Activated naive CD4-positive, alpha-beta T cell treated with anti-CD3 and anti-CD28 coated beads, Interleukin-2, amount 50 U/mL, for 16 hours (primary cell): ENCODE measurements at places on chromosomes 16 and 17.

DNA sequence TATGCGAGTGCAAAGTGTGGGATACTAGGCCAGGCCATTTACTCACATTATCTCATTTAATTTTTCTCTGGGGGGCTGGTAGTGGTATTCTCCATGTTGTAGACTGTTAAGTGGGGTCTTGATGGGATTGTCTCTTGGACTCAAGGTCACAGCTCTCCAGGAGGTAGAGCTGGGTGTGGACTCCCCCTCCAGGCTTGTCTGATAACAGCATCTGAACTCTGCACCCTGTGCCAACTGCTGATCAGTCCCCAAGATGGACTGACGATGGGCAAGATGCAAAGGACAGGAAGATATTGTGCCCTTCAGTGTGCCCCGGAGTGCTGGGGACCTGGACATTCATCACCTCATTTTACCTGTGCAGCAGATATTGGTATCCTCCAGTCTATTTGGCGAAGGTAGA is 147.8 kb downstream of the MSI2 start:
- no peak for DNase-seq

GRCh38 chr16:77223184-77223583 is 24.0 kb downstream of the SYCE1L start:
- DNase-seq: peak; percentile 20

DNA sequence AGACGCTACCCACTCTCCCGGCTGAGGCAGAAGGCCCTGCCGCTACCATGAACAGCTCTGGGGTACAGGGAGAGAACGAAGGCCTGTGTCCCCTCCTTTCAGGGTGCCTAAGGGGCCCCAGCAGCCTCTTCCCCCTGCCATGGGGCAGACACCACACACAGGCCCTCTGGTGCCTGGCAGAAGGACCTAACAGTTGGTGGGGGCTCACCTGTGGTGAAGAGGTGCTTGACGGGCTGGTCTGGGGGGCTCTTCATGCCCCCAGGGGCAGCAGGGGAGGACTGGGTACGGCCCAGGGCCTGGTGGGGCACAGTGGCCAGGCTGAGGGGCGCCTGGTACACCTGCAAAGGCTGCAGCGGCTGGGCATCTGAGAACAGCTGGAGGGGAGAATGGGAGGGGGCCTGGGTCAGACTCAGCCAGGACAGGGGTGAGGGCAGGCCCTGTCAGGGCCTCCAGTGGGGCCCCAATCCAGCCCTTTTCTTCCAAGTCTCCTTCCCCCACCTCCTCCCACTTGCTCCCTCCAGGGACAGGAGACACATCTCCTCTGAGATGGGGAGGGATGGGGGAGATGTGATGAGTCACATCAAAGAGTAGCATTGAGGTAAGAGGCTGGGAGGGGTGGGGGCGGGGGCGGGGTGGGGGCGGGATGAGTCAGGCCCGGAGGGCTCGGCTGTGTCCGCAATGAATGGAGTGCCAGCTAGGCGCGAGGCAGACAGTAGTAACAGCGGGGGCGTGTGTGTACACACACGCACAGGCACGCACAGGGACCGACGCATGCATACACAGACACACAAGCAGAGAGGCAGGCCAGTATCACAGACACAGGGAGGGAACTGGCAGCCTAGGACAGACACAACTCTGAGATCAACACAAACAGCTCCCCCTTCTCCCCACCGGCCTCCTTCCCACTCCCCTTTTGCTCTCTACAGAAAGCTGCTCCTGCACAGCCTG is 16.1 kb downstream of the G6PC3 start:
- DNase-seq: peak; percentile 74

DNA sequence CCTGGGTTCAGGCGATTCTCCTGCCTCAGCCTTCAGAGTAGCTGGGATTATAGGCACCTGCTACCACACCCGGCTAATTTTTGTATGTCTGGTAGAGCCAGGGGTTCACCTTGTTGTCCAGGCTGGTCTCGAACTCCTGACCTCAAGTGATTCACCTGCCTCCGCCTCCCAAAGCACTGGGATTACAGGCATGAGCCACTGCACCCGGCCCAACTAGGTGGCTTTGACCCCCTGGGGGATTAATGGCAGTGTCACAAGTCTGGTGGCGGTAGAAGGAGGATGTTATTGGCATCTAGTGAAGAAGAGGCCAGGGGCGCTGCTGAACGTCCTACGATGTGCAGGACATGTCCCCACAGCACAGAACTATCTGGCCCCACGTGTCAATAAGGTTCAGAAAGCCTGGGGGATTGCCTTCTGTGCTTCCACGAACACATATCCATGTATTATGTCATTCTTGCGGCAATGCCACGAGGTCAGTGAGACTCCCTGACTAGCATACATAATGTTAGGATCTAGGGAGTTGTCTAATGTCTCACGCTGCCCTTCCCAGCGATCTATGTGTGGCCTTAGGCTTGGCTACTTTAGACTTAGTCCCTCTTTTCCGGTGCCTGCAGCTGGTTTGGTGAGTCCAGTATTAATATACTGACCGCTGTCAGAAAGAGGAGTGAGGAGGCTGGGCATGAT is 75.8 kb downstream of the ABCC6 start:
- DNase-seq: no peak

- peak; percentile 61 for DNase-seq
Measured at GRCh38 chr16:50245417-50246298, 20.7 kb upstream of the ADCY7 start.

- DNase-seq: no peak
Measured at GRCh38 chr17:80528536-80528935, 16.1 kb upstream of the RPTOR start.

DNA sequence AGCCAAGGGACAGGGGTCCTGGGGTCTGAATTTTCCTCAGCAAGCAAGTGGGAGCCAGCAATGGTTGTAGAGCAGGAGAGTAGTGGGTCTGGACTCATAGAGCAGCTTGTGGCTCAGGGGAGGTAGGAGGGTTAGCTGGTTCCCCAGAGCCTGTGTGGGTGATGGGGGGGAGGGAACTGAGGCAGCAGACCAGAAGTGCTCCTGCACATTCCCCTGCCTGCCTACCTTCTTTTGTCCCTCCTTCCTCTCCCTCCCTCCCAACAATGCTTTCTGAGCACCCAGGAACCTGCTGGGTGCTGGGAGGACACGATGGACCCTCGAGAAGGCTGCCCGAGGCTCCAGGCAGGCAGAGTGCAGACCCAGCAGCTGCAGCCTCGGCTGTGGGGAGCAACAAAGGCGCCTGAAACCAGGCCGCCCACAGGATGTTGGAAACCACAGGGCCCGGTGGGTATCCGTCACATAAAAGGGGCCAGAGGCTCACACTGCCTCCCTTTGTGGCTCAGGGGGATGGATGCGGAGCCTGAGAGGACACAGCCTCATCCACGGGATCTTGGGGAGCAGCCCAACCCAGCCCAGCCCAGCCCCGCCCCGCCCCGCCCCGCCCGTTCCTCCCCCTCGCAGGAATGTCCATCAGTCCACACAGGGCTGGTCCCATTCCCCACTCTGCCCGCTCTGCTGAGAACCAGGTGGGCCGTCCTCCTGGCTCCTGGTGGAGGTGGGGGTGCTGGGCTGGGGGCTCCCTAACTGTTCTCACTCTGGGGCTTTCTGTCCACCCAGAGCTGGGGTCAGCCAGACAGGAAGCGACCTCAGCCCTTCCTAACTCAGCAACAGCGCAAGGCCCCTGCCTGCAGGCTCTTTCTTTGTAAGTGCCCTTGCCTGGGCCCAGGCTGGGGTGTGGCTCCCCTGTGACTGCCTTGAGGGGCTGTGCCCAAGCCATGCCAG is 1.7 kb upstream of the NLRC3 start:
- DNase-seq: peak; percentile 49

DNA sequence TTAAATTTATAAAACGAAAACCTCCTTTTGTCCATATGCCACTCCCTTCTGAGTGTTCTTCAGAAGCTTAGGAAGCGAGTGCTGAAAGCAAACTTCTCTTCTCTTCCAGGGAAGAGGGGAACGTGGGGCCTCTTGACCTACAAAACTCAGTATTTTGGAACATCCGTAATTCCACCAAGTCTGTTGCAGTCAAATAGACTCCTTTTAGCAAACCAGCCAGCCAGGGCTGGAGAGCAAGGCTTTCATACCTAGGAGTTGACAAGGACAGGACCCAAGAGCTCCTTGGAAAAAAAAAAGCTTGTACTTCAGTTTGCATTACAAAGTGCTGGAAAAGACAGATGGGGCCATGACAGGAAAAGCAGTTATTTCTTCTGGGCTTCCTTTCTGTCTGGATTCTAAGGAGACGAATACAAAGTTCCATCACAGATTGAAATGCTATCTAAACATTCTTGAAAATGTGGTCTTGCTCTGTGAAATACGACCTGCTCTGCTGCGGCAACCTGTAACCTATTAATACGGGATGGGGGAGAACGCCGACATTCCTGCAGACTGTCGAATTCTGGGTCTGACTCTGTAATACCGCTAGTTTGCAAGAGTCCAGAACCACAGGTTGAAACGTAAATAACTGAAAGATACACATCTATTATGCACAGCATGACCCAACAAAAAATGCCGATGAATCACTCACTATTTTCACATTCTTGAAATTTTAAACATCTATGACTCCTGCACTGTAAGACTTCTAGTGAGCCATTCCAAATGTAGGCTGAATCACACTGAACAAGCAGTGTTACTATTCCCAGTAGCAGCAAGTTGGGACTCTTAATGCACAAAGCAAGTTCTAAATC is 20.6 kb downstream of the VPS53 start:
- no peak for DNase-seq

GRCh38 chr16:57612494-57612893 is 15.9 kb upstream of the ADGRG1 start:
- DNase-seq: no peak

GRCh38 chr16:24111724-24112302 is 144.3 kb upstream of the CACNG3 start:
- DNase-seq: no peak

GRCh38 chr16:13438064-13438463 is 481.9 kb upstream of the ERCC4 start:
- DNase-seq: no peak

- no peak for DNase-seq
Measured at GRCh38 chr16:87993901-87994300, 42.7 kb downstream of the BANP start.

- DNase-seq: no peak
Measured at GRCh38 chr16:66616169-66616568, 11.7 kb downstream of the CMTM3 start.

GRCh38 chr17:60528828-60529227 is 2.8 kb upstream of the APPBP2 start:
- no peak for DNase-seq

DNA sequence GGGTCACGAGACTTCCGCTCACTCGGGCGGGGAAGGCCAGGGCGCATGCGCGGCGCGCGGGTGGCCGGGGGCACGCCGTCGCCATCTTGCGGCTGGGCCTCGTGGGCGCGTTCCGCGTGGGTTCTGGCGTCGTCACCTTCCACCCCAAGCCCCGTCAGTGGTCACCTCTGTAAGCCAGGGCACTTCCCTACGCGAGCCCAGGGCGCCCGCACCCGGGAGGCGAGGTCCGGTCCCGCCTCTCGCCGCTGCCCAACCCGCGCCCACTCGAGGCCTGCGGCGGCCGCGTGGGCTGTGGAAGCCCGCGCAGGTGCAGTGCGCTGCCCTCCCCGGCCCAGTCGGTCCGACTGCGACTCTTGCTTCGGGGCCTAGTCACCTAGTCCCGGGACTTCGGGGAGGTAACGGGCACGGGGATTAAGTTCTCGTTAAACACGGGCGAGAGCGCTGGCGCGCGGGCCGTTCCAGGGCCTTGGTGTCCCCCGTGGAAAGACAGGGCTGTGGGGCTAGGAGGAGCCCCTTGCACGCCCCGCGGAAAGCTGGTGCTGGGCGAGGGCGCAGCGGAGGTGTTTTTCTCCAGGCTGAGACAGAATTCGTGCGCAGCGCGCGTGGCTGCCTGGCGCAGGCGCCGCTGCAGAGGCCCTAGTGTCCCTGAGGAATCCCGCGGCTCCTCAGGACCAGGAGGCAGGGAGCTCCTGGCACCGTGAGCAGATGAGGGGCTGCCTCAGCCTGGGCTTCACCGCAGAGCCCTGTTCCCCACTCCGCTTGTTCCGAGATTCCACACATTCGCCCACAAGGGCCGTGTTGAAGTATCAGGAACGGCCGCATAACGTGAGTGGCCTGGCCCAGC is 472 bp upstream of the ARHGDIA start:
- peak; percentile 96 for DNase-seq

DNA sequence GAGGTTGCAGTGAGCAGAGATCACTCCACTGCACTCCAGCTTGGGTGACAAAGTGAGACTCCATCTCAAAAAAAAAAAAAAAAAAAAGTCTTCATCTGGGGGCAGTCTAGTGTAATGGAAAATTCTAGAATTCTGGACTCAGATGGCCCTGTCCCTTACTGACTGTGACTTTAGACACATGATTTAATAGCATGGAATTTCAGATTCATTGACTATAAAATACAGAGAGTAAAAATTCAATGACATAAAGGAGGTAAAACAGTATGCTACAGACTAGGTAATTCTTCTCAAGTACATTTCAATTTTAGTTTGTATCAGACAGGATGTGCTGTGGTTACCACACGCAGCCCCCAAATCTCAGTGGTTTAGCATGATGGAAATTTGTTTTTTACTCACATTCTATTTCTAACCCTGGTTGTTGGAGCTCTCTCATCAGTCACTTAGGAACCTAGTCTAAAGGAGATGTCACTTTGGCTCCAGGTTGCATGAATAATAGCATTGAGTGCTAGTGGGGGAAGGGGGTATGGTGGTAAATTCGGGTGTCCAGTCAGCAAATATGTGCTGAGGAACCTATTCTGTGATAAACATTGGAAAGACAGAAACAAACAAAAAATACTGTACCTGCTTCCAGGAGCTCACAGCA is 444.0 kb downstream of the XYLT1 start:
- DNase-seq: peak; percentile 28

DNA sequence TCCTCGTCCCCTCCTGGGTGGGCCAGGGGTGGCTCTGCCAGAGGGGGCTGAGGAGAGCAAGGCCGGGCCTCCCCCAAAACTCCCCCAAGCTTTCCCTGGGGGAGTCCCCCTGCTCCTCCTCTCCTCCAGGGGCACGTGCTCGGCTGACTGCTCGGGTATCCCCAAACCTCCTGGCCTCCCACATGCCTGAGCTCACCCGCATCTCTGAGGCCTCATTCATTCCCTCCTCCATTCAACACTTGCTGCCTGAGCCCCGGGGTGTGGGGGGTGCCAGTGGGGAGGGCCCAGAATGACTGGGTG is 83.1 kb downstream of the RTN4RL1 start:
- DNase-seq: no peak

- DNase-seq: no peak
Measured at GRCh38 chr17:66663041-66663606, 171.8 kb upstream of the CACNG5 start.

DNA sequence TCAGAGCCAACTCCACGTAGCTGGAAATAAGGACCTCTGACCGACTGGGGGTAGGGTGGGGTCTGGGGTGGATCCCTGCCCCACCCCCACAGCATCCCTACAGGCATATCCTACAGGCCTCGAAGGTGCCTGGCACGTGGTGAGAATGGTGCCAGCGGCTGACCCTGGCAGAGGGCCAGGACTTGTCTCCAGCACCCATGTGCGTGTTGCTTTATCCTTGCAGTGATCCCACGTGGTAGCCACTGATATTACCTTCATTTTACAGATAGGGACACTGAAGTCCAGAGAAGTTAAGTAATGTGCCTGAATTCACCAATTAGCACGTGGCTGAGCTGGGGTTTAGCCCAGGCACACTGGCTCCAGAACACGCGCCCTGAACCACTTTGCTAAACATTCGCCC is 8.3 kb downstream of the ITGAD start:
- DNase-seq: no peak
